ENCODE measurements at places on chromosomes 12 and 14.

GRCh38 chr14:94340533-94340932 lies 17.4 kb upstream of the SERPINA6 start:
- no peak for DNase-seq

- no peak for DNase-seq
Measured at GRCh38 chr12:97397008-97397407, 65.6 kb upstream of the RMST start.

- DNase-seq, result no peak
Measured at GRCh38 chr12:38324912-38325311, 8.3 kb downstream of the ALG10B start.

DNA sequence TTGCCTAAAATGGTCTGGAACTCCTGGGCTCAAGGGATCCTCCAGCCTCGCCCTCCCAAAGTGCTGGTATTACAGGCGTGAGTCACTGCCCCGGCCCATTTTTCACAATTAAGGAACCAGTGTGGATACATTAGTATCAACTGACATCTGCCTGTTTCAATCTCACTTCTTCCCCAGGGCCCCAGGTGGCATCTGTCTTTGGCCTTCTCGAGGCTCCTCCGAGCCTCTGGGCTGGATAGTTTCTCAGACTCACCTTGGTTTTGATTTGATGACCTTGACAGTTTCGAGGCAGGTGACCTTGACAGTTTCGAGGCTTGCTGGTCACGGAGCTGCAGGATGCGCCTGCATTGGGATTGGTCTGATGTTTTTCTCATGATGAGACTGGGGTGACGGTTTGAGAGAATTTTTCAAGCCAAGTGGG lies 41.0 kb upstream of the NCOR2 start:
- DNase-seq, result no peak

- no peak for DNase-seq
Measured at GRCh38 chr14:100677554-100678468, 48.9 kb upstream of the DLK1 start.

- no peak for DNase-seq
Measured at GRCh38 chr12:104684884-104685283, 228.1 kb downstream of the CHST11 start.

DNA sequence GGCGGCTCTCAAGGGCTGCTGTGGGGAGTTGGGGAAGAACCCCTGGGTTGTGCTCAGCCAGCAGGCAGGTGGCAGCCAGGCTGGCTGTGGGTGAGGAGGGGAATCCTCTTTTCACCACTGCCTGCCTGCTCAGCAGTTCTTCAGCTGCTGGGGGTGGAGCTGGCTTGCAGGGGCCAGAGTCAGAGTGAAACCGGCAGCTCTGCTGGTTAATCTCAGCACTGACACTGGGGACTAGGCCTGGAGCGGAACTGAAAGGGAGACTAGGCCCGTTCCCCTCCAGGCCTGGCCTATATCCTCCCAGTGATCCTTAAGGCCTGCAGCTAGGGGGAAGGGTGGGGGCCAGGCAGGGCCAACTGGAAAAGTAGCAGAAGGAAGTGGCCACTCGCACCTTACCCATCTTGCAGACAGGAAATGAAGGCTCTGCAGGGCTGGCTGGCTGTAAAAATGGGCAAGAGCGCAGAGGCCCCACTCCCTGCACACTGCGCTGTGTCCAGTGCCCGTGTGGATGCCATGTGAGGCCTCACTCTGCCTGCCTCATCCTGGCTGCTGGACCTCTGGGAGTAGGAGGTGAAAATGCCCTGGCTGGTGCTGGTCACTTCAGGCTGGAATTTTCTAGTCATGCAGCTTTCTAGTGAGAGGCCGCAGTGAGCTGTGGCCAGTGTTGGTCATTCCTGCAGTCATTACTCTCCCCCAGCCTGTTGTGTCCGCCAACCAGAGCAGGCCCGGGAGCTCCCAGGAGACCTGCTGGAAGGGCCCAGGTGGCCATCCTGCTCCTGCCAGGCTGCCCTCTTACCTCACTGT lies 39.4 kb downstream of the SH2B3 start:
- peak; percentile 97 for DNase-seq

DNA sequence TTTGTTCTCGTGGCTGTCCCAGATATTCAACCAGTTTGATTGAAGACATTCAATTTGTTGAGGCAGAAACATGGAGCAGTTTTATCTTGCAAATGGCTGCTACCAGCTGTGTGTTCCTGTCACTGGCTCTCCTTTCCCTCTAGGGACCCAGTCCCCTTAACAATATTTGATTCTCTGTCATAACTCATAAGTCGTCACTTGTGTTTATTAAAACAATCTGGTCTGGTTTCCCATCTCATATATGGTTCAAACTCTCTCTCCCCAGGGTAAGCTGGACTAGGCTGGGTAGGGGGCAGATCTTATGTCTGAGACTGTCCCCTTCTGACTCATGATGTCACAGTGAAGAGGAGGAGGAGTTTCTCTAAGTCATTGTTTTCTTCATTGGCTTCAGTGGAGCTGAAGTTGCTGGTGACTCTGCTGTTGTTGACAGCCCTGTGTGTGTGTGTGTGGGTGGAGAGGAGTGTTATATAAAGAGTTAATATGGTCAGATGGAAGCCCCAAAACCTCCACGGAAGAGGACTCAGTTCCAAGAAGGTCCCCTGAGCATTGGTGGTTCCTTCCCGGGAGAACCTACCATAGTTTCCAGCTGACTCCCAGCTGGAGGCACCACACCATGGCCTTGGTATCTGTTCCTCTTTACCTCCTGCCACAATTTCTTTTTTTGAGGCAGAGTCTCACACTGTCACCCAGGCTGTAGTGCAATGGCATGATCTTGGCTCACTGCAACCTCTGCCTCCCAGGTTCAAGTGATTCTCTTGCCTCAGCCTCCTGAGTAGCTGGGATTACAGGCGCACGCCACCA lies 16.1 kb upstream of the GNG2 start:
- DNase-seq, result no peak

- DNase-seq, result no peak
Measured at GRCh38 chr14:96888158-96888557, 91.0 kb downstream of the VRK1 start.

DNA sequence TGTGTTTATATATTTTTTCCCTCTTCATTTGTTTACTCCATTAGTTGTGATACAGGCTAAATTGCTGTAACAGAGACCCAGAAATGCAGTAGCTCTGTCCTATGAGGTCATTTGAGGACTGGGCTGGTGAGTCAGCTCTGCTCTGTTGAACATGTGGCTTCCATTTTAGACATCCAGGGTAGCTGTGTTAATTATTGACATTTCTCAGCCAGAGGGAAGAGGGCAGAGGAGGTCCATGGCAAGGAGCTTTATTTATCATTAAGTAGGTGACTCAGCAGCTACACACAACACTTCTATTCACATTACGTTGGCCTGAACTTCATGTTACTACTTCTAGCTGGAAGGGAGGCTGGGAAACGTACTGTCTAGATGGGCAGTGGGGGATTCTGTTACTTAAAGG lies 85.4 kb downstream of the PTCSC3 start:
- no peak for DNase-seq

GRCh38 chr12:14111230-14111865 lies 129.9 kb upstream of the GRIN2B start:
- no peak for DNase-seq

DNA sequence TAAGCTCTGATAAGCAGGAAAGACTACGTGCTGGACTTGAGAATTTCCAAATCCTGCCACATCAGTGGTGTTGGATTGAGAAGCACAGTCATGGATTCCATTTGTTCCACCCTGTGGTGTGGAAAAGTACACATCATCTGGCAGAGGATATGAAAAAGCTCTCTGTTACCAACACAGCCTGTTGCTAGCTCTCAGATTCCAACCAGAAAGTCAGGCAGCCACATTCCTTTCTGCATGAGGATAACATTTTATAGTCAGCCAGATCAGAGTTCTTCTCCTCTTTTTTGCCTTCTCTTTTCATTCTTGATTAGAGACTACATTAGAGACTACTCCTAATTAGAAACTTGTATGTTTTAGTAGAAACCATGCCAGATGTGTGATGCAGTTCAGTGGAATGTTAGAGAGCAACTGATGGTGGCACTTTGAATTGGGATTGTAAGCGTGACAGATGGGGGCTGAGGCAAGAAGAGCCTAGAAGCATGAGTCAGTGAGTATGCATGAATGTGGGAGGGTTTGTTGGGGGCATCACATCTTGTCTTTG lies 61.2 kb upstream of the STXBP6 start:
- no peak for DNase-seq

DNA sequence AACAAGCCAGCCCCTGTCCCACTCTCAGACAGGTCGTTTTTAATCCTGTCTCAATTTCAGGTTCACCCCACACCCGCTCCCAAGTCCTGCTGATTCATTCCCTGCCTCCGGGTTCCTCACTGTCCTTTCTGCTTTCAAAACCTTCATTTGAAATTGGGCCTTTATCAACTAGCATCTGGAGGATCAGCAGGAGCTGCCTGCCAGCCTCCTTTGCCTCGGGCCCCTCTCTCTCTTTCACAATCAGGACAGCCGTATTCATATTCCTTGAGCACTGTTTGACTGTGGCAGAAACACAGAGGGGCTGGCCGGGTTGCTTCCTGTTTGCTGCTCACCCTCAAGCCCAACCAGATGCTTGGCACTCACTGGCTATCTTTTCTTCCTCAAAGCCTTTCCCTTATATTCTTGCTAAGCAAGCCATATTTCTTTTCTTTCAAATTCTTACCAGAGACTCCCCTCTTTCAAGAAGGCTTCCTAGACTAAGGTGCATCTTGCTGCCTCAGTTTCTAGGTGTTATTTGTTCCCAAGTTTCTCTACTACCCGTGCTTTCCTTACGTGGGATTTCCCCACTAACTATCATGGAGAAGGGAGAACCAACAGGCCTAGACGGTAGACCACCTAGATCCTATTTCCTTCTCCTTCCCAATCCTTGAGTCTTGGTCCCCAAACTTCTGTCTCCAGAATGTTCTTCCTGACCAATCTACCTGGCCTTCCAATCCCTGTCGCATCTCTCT lies 3.0 kb downstream of the GALNT6 start:
- DNase-seq, result no peak

Data from T-helper 2 cell (primary cell).